ENCODE measurements at places on chromosomes 16 and 17.

DNA sequence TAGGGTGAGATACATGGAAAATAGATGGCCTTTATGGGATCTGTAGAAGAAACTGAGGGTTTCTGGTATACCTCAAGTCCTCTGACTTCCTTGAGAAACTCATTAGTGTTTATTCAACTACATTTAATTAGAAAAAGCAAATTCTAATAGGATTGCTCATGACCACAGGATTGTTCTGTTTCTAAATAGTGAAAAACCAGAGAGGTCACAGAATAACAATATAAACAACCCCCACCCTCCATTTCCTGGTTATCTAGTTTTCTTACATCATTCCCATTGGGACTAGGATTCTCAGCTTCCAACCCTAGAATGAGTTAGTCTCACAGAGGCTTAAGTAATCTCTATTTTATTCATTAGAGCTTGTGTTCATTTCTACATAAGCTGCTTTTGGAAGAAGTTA is 30.0 kb downstream of the SF3B3 start:
- no peak for DNase-seq

DNA sequence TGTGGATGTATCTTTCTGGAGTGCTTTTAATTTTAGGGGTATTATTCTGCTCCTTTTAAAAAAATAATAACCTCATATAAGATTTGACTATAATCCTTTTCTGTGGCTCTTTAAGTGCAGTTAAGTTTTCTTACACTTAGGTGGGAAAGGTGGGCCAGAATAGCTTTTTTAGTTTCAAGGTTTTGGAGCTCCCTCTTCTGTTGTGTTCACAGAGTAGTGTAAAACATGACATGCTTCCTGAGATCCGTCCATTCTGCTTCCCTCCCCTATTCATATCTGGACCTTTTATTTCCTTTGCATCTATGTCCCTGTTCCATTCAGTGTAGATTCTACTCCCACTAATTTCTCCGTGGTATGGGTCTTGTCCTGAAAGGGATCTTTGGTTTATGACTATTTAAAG is 12.8 kb downstream of the LRRC36 start:
- DNase-seq = no peak

GRCh38 chr17:7019367-7019766 is 3.5 kb upstream of the BCL6B start:
- no peak for DNase-seq

- no peak for DNase-seq
These were observed 63.3 kb downstream of the NXN start for GRCh38 chr17:916315-916714.

- no peak for DNase-seq
These were observed 66.1 kb downstream of the SREBF1 start for GRCh38 chr17:17770632-17771044.

- DNase-seq = no peak
These were observed 36.6 kb upstream of the TBX2 start for GRCh38 chr17:61362852-61363600.

GRCh38 chr16:28917095-28917494 is 7.9 kb downstream of the RABEP2 start:
- DNase-seq = no peak

DNA sequence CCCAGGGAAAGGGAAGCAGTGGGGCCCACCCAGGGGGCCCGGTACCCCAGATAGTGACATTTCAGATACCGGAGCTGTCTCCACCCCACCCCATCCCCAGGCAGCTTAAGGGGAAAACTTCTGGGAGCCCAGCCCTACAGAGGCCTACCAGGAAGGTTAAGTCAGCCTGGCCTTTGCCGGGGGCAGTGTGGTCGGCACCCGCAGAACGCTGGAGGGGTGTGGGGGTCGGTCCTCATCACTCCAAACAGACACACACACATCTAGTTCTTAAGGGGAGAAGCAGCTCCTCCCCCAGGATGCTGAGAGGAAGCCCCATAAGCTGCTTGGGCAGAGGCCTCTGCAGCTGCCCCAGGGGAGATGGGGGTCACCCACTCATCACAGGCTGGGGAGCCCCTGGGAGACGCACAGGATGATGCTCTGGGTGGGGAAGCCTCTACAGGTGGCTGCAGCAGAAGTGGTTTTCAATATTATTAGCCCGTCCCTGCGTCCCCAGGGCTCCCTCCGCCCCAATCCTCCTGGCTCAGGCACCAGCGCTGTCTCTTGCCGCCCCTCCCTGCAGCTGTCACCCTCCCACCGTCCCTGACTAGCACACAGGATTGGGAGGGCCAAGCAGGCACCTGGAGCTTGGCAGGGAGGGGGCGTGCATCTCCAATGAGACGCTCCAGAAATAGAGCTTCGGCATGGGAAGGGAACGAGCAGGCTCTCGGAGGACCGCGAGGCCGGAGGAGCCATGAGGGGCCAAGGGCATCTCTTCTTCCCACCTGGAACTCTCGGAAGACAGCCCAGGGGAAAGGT is 1.4 kb upstream of the ABR start:
- DNase-seq = no peak

GRCh38 chr16:9330095-9330494 is 238.7 kb downstream of the HAPSTR1 start:
- DNase-seq = no peak

DNA sequence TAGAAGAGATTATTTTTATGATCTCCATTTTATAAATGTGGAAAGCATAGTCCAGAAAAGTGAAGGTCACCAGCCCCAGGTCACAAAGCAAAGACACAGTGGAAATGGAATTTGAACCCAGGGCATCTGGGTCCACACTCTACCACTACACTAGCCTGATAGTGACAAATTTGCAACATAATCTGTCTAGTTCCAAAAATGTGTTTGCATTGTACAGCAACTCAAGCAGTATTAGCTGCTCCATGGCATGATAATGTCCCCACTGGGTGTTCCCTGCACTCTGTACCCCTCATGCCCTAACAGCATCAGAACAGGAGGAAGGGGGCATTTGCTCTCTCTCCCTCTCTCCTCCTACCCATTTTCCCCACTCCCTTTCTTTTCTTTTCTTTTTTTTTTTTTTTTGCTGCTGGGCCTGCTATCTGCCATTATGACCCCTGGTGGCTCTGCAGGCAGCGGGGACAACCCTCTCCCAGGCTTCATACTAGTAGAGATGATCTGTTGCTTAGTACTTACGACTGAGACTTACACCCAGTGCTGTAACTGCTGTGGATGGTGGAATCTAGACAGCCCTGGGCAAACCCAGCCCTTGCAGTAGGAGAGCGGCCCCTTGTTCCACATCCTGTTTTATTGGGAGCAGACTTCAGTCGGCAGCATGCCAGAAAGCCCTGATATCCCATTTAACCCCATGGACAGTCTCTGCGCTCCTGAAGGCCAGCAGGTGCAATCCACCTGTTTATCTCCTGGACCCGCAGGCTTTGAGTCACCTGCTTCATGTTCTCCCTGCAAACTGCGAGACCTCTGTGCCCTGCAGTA is 306.3 kb downstream of the SOX9 start:
- no peak for DNase-seq

DNA sequence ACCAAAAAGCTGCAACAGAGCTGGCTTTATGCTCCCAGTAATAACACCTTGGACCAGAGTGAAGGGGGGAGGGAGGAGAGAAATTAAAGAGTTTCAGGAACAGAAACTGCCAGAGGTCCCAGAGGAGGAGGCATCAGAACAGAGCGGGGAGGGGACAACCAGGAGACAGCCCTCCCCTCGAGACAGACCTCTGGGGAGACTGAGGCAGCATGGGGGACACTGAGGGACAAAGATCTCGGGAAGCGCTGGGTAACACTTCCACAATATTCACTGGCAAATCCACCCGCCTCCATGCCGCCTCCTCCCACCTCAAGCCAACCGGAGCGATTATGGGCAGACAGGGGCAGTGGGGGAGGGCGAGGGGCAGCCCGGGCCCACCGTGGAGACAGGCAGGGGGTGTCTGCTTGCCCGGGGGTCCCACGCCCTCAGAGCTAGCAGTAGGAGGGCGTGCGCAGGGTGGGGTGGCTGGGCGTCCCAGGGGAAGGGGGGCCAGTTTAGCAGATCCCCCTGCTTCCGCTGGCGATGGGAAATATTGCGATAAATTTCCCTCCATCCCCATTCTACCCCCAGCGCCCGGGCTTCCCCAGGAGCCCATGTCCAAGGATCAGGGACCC is 1.2 kb downstream of the PCGF2 start:
- no peak for DNase-seq

DNA sequence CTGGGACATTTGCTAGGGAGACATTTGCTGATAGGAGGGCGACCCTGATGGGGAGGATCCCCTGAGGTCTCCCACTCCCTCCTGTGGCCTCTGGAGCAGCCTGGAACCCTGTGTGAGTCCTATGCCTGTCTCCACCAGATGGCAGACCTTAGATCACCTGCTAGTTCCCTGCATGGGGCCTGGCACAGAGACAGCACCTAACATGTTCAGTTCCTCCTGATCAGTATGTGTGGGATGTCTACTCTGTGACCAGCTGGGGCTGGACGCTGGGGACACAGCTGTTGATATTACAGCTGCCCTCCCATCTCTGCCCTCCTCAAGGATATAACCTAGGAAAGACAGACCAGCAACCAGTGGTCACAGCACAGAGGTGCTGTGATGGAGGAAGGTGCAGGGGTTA is 1.1 kb upstream of the ADCY7 start:
- DNase-seq = no peak

DNA sequence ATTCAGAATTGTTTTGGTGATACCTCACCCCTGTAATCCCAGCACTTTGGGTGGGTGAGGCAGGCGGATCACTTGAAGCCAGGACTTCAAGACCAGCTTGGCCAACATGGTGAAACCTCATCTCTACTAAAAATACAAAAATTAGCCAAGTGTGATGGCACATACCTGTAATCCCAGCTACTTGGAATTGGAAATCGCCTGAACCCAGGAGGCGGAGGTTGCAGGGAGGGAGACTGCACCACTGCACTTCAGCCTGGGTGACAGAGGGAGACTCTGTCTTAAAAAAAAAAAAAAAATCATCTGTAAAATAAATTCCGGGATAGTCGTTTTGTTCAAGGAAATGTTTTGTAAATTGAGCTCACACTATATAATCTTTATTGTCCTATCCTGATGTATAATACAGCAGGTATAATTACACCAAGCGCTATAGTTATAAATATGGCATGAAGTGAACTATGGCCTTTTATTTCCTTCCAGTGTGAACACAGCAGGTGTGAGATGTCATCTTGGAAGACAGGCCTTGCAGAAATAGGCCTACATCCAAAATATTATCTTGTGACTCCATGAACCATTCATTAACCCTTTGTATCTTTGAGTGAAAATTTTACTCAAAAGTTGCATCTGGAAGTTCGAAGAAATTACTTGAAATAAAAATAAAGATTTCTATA is 25.4 kb downstream of the PLA2G10 start:
- DNase-seq = no peak

- no peak for DNase-seq
These were observed 8.2 kb upstream of the COL1A1 start for GRCh38 chr17:50209472-50210239.

DNA sequence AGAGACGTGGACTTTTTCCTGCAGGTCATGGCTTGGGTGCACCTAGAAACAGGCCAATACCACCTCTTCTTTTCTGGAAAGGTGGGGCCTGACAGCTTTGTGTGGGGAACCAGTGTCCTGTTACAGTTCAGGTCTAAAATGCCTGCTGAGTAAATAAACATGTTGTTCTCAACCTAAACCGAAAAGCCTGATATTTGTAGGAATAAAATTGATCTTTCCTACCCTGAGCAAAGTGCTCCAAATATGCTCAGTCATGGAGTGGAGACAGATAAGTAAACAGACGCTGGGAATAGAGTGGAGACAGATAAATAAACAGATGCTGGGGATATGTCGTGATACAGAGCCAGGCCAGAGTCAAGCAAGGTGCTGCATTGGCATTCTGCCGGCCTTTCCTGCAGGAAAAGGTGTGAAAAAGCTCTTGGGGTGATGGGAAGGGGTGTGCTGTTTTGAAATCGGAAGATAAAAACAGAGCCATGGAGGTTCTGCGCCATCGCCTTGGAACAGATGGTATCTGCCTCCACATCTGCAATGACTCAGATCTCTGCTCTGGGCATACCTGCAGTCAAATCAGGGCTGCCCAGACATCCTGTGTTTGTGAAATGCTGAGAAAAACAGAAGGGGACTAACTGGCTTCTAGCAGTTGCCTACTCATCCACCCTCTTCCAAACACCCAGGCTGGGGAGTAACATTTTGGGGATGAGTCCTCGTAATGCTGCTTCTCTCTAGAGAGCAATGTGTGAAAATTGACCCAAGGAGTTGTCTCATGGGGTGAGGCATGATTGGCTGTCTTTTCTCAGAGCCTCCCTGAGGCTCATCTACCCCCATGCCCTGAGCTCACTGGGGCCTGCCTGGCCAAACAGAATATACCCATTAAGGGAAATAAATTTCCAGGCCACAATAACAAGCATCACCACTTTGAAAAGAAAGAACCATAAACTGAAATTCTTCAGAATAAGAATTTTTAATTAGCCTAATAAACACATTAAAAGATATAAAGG is 16.8 kb upstream of the TRPV2 start:
- no peak for DNase-seq

DNA sequence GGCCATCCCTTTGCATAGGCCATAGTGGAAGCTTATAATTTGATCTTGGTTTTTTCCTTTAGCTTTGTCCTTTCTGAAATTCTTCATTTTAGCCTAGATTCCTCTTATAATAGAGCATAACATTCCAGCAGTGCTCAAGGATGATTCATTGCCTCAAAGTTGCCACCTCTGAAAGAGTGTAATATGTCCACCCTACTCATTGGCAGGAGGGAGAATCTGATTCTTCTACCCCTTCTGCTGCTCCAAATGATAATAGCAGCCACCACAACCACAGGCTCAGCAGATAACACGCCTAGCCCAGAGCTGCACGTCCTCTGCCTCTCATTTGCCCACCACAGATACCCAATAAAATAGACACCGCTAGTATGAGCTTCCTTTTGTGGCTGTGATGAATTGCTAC is 337.4 kb upstream of the HSBP1 start:
- no peak for DNase-seq

- no peak for DNase-seq
These were observed 56.7 kb downstream of the ZFHX3 start for GRCh38 chr16:72991211-72991610.

GRCh38 chr16:83403761-83404160 is 404.0 kb upstream of the HSBP1 start:
- no peak for DNase-seq

- peak; percentile 38 for DNase-seq
These were observed at the start of gene NECAB2 for GRCh38 chr16:83967838-83968305. TSS of gene NECAB2 (plus strand) at chr16:83968244. CDS start at chr16:83968649, 405 bp downstream.

DNA sequence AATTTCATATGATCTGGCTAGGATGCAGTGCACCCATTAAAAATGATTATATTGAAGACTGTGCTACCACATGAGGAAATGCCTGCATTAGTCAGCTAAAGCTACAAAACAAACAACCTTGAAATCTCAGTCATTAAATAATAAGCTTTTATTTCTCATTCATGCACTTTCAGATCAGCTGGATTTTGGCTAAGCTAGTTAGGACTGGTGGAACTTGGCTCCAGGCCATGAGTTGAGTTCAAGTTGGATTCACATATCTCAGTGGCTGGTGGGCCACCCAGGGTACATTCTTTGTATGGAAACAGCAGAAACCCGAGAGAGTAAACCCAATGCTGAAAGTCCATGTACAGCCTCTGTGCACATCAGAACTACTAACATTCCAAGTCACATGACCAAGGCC is 6.4 kb upstream of the SLFN12L start:
- no peak for DNase-seq

- no peak for DNase-seq
These were observed 25.1 kb downstream of the GGA2 start for GRCh38 chr16:23485257-23485614.
